ENCODE measurements at places on chromosomes 1 and 21.

- DNase-seq: peak; percentile 47
Observed at GRCh38 chr1:185774394-185774793, 40.2 kb downstream of the HMCN1 start.

GRCh38 chr1:7190261-7190660 is 405.0 kb downstream of the CAMTA1 start:
- DNase-seq: no peak

DNA sequence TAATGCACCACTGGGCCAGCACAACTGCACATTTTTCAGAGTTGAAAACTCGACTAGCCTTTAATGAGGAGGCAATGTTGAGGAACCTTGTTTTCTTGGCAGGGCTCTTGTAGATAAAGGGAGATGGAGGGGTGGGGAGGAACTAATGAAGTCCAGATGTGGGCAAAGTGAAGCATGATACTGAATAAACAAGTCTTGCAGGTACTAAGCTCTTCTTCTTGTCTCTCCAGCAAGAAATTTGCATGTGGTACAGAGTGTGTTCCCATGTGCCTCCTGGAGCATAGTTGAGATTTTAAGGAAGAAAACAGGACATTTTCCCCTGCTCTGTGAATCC is 47.0 kb downstream of the PLPP3 start:
- DNase-seq: peak; percentile 42

DNA sequence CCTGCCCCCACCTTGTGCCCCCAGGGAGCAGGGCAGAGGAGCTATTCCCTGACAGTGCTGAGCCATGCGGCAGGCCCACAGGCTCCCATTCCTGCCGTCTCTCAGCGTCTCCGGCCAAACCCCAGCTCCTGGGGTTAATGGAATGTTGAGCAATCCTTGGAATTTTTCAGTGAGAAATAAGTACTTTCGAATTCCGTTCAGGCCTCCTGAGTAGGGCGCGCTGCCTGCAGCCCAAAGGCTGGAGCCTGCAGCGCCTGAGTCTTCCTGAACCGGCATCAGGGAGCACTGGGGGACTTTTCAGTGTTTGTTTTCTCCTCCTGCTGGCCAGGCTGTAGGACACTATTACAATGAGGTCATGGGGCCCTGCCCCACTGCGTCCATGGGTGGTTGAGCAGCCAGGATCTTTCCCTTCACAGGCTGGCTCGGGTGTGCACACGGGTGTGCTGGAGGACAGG is 33.3 kb upstream of the CSF1 start:
- peak; percentile 89 for DNase-seq
